GDM1 (cell line): ENCODE measurements at places on chromosomes 3 and 15.

- DNase-seq: no peak
Measured at GRCh38 chr15:88144921-88145653, 111.5 kb downstream of the NTRK3 start.

GRCh38 chr15:31482122-31482922 is 155.7 kb downstream of the KLF13 start:
- DNase-seq: no peak

GRCh38 chr15:59200560-59200959 is 6.1 kb upstream of the LDHAL6B start:
- no peak for DNase-seq

- no peak for DNase-seq
Measured at GRCh38 chr3:126836220-126836860, 132.3 kb downstream of the CHCHD6 start.

DNA sequence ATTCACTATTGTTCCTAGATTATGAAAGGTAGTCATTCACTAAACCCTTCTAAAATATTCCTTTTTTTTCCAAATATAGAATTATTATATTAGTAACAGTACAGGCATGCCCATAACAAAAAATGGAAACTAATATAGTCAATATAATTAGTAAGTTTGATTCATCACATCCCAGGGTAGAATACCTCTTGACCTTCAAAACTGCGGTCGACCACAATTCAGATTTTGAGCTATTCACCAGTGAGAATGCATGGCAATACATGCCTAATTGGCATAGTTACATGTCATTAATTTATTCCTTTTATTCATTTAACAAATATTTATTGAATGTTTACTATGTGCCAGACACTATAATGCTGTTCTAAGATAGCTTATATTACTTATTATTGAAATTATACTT is 98.0 kb downstream of the CHL1 start:
- DNase-seq: no peak

DNA sequence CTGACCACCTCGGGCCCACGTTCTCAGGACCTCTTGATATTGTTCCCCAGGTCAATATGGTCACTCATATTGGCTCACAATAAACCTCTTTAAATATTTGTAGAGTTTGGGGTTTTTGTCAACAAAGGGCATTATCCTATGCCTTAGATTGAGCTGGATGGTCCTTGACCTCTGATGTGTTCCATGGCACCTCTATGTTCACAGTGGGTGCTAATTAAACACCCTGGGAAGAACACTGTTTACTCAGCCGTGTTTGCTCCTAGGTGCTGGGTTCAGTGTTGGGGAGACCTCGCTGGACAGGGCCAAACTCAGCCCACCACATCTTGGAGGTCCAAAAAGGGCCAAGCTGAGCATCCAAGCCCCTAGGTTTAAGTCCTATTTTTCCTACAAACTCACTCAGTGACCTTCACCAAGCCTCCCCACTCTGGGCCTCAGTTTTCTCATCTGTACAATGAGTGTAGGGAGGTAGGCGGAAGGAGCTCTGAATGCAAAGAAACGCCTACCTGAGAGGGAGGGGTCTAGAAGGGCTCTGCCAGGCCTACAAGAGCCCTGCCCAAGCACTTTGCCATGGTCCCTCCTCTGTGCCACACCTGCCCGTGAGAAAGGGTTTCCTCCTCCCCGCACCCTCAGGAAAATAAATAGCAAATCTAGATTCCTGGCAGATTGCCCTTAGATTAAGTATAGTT is 7.2 kb downstream of the FAM174B start:
- DNase-seq: no peak

GRCh38 chr3:156792945-156793344 is 33.2 kb upstream of the LEKR1 start:
- no peak for DNase-seq

DNA sequence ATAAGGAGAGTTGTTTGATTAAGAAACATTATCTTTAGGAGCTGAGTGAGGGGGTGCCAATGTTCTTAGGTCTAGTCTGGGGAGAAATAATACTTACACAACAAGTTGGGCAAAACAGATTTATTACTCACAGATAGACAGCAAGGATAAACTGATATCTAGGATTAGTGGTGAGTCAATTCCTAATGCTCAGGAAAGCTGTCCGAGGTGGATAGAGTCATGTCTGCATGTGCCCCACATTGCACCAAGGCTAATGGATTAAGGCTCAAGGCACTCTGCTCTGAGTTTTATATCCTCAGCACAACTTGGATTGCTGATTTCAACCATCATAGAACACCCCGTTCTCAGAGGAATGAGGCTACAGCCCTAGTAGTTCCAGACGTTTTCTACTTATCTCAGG is 1042.3 kb downstream of the OTOL1 start:
- no peak for DNase-seq
